ENCODE measurements at places on chromosomes 7 and 10.

GRCh38 chr7:127380479-127380878 is 12.0 kb downstream of the ZNF800 start:
- DNase-seq, result no peak

DNA sequence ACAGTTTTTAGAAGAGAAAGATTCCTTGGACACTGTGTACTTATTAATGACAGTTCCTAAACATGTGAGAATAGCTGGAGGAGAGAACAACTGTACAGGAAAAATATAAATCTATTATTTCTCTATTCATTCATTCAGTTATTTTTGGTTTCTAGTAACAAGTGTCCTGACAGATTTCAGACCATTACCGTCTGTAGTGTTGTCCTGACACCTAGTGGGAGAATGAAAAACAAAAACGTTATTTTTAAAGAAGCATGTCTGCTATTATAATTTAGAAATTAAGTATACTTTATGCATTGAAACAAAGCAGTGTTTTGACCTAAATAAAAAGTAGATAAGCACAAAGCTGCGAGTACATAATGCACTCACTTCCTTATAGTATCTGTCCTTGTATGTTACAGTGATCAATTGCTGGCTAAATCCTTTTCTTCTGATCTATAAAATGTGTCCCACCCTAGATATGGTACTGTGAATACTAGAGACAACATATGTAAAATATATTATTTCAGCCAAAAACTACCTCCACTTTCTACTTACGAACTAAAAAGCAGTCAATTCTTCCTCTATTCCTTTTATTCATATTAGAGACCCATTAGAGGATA is 575.6 kb downstream of the ARL4A start:
- DNase-seq, result no peak

DNA sequence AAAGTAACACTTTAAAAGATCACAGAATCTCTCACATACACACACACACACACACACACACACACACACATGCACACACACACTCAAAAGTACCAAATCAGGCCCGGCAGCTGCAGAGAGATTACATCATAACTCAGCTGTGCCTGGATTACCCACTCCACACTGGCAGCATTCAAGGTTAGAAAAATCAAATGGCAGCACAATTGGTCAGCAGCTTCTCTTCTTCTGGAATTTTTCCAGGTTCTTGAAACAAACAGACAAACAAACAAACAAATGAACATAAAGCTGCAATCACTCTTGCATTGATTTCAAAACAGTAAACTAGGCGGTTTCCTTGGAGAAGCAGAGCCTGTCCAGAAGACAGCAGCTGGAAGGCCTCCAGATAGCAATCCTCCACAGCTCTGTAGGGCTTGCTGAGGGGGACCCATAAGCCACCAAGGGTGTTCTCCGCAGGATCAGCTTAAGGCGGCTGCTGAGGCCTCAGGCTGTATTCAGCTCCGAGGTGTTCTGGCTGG is 24.5 kb upstream of the FAM133B start:
- no peak for DNase-seq

DNA sequence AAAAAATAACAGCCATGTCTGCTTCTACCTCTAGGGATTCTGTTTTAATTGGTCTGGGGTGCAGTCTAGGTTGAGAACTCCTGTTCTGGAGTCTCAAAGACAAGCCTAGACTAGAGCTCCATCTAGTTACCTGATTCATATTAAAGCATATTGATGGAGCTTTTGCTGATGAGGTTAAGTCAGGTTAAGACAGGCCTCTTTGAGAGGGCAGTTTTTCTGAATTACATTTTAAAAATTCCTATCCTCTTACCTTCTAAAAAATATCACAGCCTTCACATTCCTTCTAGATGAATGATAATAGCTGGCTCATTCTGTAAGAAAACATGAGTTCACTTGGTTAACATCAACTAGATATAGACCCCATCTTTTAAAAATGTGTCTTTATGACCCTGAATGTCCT is 28.9 kb downstream of the MGAM start:
- no peak for DNase-seq

- no peak for DNase-seq
These were observed 138.0 kb downstream of the AUTS2 start for GRCh38 chr7:69736126-69736810.

GRCh38 chr10:75297021-75297599 is 61.4 kb upstream of the COMTD1 start:
- DNase-seq, result no peak

DNA sequence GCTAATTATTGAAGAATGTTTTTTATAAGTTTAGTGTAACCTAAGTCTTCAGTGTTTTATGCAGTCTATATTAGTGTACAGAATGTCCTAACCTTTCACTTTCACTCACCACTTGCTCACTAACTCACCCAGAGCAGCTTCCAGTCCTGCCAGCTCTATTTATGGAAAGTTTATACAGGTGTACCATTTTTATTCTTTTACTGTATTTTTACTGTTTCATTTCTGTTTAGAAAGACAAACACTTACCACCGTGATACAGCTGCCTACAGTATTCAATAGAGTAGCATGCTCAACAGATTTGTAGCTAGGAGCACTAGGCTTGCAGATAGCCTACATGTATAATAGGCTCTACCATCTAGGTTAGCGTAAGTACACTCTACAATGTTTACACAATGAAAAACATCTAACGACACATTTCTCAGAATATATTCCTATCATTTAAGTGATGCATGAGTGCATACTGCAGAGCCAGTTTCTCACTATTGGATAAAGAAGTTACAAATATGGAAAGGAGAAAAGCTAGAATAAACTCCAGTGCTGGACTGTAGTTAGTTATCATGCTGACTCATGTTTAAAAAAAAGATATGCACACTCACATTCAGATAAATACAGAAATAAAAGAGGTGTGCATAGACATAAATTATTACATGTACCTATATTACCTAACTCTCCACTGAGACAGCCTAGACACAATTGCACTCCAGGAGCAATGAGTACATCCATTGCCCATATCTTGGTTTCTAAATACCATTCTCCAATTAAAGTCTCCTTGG is 30.4 kb downstream of the STEAP1B start:
- DNase-seq, result no peak

- DNase-seq, result no peak
These were observed 5.5 kb downstream of the SKIDA1 start for GRCh38 chr10:21519941-21520436.

- DNase-seq, result no peak
These were observed 35.2 kb upstream of the EBLN1 start for GRCh38 chr10:22252801-22253579.
